Hypothalamus (tissue), 51 donors: ENCODE measurements at places on chromosomes 6 and 20.
A peak's percentile ranks its signal among the peaks of the same experiment; 100 is the strongest.

DNA sequence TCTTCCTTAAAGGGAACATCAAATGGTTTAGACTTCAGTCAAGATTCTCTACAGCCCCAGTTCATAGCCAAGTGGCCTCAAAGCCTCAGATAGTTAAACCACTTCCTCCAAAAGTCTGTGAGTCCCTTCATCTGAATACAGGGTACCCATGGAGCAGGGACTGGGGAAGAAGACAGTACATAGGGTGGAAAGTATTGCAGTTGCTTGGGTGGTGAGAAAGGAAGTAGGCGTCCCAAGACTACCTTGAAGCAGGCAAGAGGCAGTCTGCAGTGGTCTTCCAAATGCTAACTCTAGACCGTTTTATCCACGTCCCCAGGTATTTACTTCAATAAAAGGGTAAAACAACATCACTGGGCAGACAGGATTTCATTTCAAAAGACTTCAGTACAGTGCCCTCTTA is 2.0 kb downstream of the FYN start:
- no peak for DNase-seq

DNA sequence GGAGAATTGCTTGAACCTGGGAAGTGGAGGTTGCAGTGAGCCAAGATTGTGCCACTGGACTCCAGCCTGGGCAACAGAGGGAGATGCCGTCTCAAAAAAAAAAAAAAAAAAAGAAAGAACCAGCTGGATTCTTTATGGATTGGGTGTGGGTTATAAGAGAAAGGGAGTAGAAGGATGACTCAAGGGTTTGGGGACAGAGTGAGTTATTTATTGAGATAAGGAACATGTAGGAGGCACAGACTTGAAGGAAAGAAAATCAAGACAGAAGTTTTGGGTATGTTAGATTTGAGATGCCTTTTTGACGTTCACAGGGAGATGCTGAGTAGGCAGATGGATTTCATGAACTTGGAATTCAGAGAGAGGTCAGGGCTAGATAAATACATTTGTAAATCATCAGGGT is 47.6 kb downstream of the KIZ start:
- DNase-seq = no peak

- no peak for DNase-seq
These were observed 13.2 kb upstream of the ZBTB24 start for GRCh38 chr6:109496036-109496772.

DNA sequence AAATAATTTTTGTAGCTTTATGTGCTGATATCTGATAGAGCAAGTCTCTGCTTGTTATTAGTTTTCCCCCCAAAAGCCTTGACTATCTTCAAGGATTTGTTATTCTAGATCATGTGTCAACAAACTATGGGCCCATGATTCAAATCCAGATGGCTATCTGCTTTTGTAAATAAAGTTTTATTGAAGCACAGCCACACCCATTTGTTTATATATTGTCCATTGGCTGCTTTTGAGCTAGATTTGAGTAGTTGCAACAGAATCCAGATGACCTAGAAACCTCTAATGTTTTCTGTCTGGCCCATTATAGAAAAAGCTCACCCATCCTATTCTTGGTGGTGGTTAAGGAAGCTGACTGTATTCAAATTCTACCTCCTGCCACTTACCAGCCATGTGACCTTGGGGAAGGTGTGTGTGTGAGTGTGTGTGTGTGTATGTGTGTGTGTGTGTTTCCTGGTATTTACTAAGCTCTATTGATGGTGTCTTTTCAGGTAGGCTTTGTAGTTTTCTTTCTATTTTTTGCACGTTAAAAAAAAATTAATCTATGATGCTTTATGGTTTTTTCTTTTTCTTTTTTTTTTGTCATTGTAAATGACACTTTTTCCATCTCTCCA is 1.3 kb upstream of the GTSF1L start:
- no peak for DNase-seq

DNA sequence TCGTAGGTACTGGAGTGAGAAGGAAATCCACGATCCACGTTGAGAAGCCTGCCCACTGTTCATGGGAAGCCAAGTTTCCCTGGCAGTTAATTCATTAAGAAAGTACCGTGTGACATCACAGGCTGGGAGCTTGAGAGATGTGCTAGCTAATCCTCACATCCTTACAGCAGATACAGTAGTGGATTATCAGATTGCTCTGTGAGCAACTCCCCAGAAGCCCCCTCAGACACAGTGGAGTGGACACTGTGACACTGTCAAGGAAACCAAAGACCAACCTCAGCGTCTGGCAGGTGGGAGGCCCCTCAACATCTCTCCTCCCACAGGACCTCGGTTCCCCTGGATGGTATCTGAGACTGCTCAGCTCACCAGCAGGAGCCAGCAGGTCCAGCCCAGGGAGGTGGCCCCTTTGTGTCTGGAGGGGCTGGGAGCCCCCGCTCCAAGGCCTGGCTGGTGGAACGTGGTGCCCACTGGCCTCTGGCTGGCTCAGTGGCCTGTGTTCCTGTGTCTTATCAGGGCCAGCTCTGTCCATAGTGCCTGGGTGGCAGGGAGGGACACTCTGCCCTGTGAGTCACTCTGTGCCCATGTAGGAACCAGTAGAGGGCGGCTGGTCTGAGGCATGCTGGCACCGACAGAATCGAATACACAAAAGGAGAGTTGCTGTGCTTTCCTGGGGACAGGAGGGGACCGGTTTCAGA is 7.2 kb downstream of the PYGB start:
- peak; percentile 62 for DNase-seq

- no peak for DNase-seq
These were observed 74.9 kb downstream of the QRSL1 start for GRCh38 chr6:106704327-106704726.

- no peak for DNase-seq
These were observed 191.8 kb upstream of the LRFN2 start for GRCh38 chr6:40778918-40779317.

DNA sequence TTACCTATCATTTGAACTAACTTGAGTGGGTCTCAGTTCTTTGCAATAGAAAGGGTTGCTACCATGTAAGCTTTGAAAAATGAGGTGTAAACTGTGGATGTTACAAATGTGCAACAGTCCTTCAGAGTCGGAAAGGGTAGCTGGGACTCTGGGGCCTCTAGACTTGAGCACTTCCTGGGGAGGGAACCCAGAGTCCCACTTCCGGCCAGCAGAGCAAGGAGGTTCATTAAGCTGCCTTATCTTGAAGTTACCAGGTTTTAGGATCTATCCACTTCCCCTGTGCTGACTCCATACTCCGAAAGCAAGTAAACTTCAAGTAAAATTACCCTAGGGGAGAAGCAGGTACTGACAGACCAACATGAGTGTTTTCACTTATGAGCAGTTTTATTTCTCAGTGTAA is 9.4 kb downstream of the TRIM10 start:
- DNase-seq = no peak

DNA sequence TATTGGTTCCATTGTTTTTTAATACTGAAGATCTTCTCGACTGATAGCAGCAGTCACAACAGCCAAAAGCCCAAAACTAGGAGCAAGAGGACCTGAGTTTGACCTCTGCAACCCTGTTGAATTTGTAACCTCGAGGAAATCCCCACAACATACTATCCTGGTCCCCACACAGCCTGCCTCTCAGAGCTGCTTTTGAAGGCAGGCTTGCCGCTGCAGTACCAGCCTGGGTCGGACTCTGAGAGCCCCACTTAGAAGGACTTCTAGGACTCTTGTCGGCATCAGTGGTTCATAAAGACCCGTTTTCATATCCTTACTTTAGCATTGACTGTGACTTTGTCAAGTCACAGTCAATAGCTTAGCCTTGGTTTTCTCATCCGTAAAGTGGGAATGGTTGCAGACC is 49.3 kb downstream of the EBF4 start:
- no peak for DNase-seq

DNA sequence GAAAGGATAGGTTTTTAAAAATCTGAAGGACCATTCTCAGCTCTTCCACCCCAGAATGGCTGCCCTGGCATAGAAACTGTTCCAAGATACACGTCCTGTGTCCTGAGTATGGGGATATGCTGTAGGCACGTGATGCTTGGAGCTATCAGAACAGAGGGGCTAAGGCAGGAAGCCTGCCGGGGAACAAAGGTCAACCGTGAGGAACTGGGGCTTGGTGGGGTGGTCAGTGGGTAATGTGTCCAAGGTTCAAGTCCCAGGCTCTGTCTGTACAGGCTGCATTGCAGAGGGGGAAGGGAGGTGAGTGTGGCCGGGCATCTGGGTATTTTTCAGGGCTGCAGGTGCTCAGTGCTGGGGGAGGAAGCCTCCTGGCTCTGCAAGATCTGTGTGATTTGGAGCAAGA is 479.6 kb upstream of the CHD6 start:
- no peak for DNase-seq
